ENCODE measurements at places on chromosomes 2 and 18.

- DNase-seq = no peak
Measured at GRCh38 chr18:44840058-44840790, 159.5 kb downstream of the SETBP1 start.

DNA sequence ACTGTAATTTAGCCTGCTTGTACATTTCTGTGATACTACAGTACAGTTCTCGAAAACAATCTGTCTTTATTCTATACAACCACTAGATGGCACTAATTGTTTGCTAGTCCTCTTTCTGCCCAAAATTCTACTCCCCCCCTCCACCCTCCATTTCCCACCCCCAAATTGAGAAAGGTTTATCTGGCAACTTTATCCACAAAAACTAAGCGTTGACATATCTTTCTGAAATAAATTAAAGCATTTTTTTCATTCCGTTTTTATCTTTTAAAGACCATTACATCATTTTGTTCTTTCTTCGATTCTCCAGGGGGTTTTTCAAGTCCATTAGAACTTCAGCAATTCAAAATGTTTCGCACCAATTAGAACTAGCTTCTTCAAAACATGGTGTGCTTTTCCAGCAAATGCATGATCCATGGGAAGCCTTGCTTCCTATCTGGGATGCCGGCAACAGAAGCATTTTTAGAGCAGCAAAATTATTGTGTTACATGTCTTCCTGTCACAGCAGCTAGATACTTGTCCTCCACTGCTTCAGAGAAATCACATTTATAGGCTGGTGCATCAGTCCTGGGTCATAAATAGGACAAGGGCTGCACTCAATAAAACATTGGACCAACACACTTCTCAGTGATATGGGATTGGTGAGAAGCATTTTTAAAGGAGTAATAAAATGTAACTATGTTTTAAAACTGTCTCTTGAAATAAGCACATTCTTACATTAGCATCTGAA is 241.3 kb downstream of the PAX3 start:
- no peak for DNase-seq

DNA sequence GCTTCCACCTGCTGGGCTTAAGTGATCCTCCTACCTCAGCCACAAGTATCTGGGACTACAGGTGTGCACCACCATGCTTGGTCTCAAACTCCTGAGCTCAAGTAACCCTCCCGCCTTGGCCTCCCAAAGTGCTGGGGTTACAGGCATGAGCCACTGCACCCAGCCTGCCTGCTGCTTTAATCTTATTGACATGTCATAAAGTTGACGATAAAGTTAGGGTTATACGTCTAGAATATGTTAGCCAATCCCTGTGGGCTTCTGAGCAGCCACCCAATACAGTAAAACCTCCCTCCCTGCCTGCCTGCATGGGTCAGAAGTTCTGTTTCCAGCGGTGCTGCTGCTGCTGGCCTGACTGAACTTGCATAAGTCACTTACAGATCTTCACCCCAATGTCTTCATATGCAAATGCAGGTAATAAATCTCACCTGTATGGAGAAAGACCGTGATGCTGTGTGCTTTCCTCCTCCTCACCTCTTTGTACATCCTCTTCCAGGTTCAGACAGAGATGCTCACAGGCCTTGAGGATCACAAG is 30.1 kb downstream of the TGIF1 start:
- DNase-seq = no peak

- no peak for DNase-seq
Measured at GRCh38 chr2:20008703-20009102, 3.8 kb downstream of the MATN3 start.

GRCh38 chr2:44651974-44652373 is 289.5 kb upstream of the SIX3 start:
- no peak for DNase-seq

- DNase-seq = no peak
Measured at GRCh38 chr2:60158262-60158661, 395.2 kb downstream of the BCL11A start.

- no peak for DNase-seq
Measured at GRCh38 chr2:216620786-216621185, 12.4 kb upstream of the IGFBP2 start.

DNA sequence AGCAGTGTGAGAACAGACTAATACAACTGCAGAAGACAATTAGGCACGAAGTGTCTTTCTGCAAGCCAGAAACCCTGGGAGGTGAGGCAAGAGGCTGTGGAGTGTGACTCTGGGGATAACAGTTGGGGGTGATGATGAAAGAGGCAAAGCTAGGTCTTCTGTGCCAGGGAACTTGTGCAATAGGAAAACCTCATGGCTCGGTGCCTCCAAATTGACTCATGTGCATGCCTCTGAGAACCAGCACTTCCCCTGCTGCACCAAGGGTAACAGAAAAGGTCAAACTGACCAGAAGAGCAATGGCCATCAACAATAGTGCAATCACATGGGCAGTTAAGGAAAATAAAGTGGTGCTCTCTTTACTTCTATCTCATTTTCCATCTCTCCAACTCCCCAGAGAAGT is 136.4 kb downstream of the SCG2 start:
- DNase-seq = no peak

DNA sequence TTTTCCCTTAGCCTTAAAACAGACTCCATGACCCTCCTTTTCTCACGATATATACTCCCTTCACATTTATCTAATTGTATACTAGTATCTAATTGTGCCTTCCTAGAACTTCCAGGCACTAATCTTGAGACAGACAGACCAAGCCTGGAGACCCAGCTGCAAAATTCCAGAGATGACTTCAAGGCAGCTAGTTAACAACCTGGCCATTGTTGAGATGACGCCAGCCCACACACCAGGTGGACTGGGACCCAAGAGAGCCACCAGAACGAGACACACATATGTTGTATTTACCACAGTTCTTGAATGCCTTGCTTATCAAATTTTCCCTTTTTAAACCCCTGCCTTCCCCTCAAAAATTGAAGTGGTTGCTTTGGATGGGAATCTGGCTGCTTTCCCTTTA is 48.9 kb upstream of the SELENOI start:
- no peak for DNase-seq

GRCh38 chr2:28750316-28751251 is 1.0 kb upstream of the PPP1CB start:
- no peak for DNase-seq

GRCh38 chr2:30561349-30561748 is 114.3 kb downstream of the LCLAT1 start:
- DNase-seq = no peak

DNA sequence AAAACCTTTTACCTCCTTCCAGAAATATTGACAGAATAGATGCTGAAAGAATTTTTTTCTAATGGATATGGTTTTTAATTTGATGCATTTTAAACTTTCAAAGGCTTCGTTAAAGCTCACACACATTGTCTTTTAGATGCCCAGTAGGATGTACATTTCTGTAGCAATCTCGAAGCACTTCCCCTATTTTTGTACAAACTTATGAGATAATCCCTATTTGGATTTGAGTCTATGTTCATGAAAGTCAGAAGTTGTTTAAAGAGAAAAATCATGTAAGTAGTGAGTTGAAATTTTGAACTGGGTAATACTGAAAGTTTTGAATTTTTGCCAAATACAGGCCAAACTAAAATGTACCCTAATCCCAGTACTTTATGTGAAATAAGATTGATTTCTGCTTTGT is 38.1 kb upstream of the MMADHC start:
- DNase-seq = no peak

DNA sequence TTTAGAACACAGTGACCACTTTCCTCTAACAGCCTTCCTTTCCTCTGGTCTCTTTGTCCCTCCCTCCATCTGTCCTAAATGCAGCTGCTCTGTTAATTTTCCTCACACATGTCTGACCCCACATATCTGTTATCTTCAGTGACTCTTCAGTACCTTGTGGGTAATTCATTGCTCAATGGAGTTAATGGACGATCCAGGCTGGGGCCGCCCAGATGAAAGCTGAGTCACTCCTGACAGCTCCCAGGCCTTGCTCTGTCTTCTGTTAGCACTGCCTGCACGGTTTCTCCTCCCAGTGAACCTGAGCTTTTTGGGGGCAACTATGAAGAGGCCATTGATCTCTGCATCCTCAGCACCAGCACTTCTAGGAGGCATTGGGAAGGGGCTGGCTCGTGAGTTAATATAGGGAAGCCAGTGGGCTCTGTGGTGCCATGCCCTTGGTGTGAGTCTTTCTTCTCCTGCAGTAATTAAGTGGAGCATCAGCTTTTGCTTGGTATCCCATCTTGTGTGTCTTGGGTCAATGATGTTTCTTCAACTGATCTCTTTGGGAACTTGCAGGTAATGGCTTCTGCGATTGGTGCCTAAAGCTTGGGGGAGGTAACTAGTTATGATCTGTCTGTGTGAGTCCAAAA is 67.3 kb downstream of the SNORC start:
- no peak for DNase-seq

- no peak for DNase-seq
Measured at GRCh38 chr2:62313449-62314227, 117.7 kb downstream of the B3GNT2 start.

DNA sequence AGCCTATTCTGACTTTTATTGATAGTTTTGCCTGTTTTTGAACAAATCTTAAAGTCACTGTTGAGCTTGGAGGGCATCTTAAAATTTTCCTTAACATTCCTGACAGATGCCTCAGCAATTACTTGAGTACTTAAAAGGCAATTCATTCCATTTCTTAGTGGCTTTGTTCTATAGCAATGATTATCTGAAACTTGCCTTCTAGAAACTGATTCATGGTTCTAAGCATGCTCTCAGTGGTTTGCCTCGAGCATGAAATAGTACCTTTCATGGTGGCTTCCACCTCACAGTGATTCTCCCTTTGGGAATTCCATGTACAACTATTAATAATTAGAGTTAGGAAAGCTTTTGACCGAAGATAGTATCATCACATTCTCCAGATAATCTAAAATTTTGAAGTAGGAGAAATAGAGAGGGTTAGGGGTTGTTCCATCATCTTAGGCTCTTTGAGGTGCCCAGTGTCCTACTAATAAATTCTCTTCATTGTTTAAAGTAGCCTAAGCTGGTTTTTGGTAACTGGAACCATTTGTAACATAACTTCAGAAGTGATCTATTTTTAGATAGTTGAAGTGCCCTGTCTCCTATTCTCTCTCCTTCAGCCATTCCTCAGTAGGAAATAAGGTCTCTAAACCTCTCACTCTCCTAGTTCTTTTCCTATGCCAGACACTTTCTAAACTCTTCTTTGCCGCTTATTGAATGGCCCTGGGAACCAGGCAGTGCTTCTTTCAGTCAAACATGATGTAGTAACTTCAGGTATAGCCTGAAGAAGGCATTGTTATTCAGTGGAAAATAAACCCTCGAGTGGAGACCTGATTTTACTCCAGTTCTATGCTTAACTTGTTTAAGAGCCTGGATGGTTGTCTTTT is 156.1 kb downstream of the HAUS1 start:
- DNase-seq = no peak

GRCh38 chr2:163345795-163346573 is 389.8 kb downstream of the FIGN start:
- DNase-seq = no peak

DNA sequence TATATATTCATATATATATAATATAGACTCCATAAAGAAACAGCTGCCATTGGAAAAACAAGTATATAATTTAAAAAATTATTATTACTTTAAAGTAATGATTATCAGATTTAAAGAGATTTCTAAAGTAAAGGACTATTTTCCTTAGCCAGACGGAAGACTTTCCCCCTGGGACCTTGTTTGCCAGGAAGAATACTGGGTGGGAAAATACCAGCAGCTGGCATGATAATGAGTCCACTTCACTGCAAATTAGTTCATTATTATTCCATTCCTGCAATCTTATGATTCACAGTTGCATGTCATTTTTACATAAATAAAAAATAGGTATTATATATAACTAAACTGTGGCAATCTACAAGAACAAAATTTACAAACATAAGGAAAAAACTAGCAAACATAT is 339.8 kb upstream of the CDH7 start:
- DNase-seq = no peak

GRCh38 chr2:44053456-44053855 is 57.7 kb upstream of the LRPPRC start:
- no peak for DNase-seq

DNA sequence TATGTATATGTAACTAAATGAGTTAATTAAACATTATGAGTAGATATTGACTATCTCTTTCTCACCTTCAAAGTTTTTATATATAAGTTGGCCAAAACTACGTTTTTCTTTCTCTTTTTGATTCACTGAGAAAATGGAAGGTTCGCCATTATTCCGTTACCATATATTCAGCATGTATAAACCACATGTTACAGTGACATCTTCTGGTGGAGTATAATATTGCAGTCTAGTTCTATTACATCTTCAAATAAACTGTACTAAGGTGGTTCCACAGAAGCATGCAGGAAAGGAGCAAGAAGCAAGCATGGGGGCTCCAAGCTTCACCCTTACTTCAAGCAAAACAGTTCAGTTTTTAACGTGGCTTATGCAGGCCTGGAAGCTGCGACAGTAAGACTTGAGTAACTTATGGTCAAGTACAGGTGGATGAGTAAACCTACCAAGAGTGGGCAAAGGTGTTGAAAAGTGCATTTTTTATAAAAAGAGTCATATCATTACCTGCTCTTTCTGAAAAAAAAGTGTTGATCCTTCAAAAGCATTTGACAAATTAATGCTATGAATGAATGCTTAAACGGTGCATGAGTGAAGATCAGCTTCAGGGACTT is 129.8 kb upstream of the RAB6C start:
- DNase-seq = no peak

GRCh38 chr18:12406371-12407111 is 1.2 kb upstream of the PRELID3A start:
- no peak for DNase-seq

- DNase-seq = no peak
Measured at GRCh38 chr2:86790134-86790675, 508 bp downstream of the CD8A start.

DNA sequence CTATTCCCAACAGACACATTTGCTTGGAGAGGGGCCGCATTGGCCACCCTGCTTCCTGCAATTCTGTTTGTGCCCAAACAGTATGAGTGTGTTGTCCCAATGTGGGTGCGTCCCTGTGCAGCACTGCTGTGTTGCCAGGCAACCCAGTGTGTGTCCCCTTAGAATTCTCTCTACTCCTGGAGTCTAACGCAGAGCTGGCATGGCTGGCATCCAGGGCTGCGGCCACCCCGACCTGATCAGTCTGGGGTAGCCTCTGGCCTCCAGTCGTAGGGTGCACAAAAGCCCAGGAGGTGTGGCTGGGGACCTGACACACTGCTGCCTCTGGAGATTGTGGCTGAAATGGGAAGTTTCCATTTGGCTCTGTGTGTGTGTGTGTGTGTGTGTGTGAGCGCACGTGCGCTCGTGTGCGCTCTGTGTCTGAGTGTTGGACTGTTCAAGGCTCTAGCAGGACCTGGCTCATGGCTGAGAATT is 48.0 kb downstream of the TEX44 start:
- no peak for DNase-seq

All from cerebellar nuclear complex (tissue), 1 donor.